CD4-positive, CD25-positive, alpha-beta regulatory T cell (primary cell): ENCODE measurements at places on chromosomes 11 and 22. TPM values are rescaled to one million over a fixed set of nuclear protein-coding genes. Genes with fewer than 3 reads are reported as not detected.
A peak's percentile ranks its signal among the peaks of the same experiment; 100 is the strongest.

JHY gene
- total RNA-seq: 1.9 TPM

- DNase-seq: no peak
Observed at GRCh38 chr11:10943968-10944367, 86.1 kb upstream of the ZBED5 start.

YPEL4 gene
- 0.99 TPM for total RNA-seq

APOL5 gene
- not detected for total RNA-seq

DNA sequence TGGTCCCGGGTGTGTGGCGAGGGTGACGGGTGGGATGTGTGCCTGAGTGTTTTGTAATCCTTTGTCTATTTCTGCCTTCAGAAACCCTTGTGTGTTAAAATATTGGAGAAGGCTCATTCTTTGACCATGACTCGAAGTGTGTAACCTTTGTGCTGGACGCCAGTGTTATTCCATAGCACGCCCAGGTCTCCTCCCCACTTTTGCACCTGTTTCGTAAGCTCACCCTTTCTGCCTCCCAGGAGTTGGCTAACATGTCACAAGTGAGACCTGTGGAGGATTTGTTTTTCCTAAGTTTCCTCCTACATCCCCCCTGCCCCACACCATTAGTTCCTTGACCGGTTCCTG lies 382 bp downstream of the C11orf54 start:
- DNase-seq: no peak

DNA sequence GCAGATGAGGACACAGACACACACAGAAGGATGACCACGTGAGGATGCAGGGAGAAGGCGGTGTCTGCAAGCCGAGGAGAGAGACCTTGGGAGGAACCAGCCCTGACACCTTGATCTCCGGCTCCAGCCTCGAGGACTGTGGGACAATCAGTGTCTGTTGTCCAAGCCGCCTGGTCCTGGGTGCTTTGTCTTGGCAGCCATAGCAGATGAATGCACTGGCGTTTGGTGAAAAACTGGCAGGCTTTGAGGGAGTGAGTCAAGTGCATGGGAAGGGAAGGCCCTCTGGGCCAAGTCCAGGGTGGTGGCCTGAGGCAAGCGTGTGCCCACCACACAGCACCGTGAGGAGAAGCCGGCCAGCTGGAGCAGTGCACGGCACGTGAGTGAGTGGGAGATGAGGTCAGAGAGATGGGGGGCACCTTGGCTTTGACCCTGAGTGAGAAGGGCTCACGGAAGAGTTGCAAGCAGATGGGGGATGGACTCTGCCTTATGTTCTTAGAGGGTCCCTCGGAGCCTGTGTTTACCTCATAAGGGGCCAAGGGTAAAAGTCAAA lies 12.4 kb upstream of the BRSK2 start:
- no peak for DNase-seq

DNA sequence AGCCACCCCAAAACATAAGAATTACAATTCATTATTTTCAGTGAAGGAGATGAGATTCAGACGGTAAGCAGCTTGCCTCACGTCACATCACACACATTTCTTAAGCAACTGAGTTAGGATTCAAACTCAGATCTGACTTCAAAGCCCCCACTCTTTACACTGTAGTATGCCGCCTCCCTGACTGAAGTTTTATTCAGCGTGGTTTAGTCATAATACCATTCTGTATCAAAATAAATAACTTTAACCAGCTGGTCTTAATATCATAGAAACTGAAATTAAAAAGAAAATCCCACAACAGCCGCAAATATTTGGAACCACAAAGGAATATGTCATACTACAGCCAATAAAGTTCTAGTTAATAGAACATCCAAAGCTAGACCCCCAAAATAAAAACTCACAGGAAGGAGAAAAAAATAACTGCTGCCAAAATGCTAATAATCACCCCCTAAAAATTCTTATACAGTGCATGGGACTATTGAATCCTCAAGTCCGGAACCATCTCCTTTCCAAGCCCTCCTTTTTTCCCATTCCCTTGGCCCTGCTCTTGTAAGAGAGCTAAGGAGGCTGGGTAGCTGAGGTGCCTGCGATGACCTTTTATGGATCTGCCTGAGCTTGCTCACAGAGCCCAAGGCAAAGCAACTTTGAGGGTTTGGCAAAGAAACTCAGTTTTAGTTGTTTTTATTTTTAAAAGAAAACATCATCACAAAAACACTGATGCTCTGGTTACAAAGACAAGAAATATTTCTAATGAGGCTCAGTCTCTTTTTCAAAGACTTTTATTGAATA lies 334.5 kb downstream of the TTC28 start:
- DNase-seq: no peak

DNA sequence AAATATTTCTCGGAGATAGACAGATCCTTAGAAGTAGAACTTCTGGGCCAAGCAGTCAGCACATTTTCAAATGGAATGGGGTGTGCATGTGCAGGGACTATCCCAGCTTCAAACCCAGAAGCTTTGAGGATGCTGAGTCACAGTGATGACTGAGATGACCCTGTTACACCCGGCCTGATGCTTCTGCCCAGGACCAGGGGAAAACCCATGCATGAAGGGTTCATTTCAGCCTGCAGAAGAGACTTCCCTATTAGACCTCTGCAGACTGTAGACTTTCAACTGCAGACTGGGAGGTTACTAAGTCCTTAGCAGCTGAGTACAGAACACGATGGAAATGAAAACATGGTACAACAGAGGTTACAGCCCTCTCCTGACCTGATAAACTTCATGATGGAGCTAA lies 3.6 kb upstream of the OR2AT4 start:
- DNase-seq: peak; percentile 20

- no peak for DNase-seq
Observed at GRCh38 chr11:70642266-70642665, 243.9 kb downstream of the CTTN start.

SPON1 gene
- 0.79 TPM for total RNA-seq

DNA sequence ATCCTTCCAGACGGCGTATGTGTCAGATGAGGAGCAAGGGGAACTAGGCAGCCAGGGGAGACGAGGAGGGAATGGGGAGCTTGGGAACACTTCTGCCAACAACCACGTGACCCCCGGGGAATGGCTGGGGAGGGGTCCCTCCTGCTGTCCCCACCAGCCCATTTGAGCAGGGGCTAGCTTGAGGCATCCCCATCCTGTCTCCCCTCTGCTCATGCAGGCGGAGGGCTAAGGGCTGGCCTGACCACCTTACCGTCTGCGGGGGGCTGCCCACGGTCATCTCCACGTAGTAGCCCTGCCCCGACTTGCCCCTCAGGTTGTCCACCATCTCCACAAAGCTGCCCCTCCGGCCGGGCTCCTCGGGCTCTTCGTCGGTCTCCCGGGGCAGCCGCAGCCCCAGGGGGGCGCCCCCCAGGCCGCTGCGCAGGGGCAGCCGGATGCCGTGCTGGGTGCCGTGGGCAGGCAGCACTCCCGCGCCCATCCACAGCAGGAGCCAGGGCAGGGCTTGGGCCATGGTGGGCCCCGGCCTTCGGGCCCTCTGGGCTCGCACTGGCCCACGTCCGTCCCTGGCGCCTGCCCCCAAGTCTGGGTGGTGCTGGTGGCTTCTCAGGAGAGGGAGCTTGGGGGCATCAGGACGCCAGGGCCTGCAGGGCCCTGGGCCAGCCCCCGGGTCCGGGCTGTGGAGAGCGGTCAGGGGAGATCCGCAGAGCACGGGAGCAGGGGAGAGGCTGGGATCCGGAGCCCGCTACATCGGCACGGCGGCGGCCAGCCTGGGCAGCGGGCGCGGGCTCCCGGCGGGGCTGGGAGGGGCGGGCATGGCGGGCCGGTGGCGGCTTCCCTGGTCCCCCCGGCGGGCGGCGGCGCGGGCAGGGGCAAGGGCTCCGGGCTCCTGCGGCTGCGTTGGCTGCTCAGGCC lies 515 bp downstream of the BACE1 start:
- DNase-seq: peak; percentile 17

DNA sequence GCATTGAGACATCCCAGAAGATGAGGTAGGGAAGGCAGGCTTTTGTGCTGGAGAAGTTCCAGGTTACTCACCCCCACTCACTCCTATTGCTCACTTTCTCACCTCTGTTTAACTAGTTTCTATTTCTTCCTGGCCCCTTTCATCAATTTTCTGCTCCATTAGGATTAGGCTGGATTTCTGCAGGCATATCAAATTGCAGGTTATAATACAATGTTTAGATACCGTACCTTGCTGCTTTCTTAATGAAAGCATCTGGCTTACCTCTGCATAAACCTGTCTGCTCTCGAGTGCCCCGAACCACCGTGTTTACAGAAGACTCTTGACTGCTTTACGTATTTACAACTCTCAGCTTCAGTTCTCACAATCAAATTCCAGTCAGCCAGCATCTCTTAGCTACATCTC lies 173.7 kb downstream of the ADAMTS15 start:
- no peak for DNase-seq

CRYBB2 gene
- total RNA-seq: not detected

ZNF215 gene
- total RNA-seq: 0.15 TPM

POU2AF2 gene
- not detected for total RNA-seq

GRCh38 chr11:86594746-86595145 lies 77.7 kb downstream of the ME3 start:
- no peak for DNase-seq

NCAM1 gene
- total RNA-seq: 0.79 TPM

- DNase-seq: no peak
Observed at GRCh38 chr11:104043678-104044239, 7.3 kb downstream of the DDI1 start.

MS4A3 gene
- total RNA-seq: 0.79 TPM

SCGB2A2 gene
- not detected for total RNA-seq

- DNase-seq: no peak
Observed at GRCh38 chr11:23425381-23425780, 565.1 kb upstream of the CCDC179 start.

DNA sequence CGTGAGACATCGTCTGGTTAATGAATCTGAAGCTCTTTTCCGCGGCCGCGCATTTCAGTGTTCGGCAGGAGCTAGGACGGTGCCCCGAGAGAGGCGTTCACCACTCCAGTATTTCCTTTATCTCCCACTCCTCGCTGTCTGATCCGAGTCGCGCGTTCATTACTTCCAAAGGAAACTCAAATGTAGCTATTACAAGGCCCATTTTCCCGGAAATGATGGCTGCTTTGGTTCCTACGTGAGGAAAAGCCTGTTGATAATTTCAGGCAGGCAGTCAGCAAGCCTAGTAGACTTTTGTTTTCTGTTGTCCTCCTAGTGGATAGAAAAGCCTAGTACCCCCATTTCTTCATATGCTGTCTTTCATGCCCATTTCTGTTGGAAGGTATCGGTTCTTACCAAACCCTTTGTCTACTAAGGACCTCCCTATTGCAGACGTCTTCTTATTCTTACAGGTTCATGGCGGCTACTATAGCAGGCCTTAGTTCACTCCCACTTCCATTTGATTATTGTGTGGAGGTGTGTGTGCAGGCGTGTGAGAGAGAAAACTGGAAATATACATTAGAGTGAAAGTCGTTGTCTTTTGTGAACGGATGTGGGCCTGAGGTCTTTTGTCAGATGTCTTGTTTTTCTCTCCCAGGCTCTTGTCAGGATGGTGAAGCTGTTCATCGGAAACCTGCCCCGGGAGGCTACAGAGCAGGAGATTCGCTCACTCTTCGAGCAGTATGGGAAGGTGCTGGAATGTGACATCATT lies 737 bp downstream of the RBM4 start:
- peak; percentile 56 for DNase-seq

DNA sequence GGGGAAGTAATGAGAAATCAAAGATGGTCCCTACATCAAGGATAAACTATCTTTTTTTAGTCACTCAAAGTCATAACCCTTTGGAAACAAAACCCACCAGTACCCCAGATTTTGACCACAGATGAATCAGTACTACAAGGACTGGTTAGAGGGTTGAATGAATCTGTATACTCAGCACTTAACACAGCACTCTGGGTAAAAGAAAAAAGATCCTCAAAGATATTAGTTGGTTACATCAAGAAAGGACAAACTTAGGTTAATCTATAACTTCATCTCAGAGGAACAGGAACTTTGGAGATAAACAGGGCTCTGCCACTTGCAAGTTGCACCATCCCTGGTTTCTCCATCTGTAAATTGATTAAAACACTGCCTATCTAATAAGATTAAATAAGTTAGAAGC lies 18.8 kb downstream of the SC5D start:
- no peak for DNase-seq

TMEM191B gene
- 3.5 TPM for total RNA-seq

GRCh38 chr11:9566561-9567063 lies 6.9 kb upstream of the WEE1 start:
- no peak for DNase-seq

CEP164 gene
- 73.4 TPM for total RNA-seq
